Right atrium auricular region (tissue), 2 donors: ENCODE measurements at places on chromosomes 11 and 22. TPM values are rescaled to one million over a fixed set of nuclear protein-coding genes. Genes with fewer than 3 reads are reported as not detected.

DNA sequence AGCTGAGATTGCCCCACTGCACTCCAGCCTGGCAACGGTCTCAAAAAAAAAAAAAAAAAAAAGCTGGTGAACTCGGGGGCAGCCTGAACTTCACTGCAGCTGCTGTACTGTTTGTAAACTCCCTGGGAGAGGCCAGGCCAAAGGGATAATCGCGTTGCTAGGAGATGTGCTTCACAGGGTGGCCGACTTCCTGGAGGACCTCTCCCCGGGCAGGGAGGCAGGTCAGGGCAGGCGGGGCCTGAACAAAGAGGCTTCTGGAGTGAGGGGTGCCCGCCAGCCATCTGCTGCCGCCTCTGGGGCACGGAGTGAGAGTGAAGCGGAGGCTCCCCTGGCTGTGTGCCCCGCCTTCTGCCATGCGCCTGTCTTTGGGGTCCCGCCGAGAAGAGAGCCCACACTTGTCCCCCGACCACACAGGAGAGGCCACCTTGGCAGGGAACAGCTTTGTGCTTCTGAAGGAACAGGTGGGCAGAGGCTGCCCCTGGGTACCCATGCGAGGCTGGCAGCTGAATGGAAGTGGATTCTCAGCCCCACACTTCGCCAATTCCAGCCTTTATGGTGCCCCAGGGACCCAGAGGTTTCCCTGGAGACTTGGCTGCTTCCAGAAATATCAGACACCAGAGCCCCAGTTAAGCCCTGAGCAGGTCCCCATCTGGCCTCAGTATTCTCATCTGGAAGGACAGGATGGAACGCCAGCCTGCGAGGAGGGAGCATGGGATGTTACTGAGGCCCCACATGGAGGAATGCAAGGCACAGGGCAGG is 29.6 kb downstream of the TMEM184B start:
- DNase-seq = no peak

DNA sequence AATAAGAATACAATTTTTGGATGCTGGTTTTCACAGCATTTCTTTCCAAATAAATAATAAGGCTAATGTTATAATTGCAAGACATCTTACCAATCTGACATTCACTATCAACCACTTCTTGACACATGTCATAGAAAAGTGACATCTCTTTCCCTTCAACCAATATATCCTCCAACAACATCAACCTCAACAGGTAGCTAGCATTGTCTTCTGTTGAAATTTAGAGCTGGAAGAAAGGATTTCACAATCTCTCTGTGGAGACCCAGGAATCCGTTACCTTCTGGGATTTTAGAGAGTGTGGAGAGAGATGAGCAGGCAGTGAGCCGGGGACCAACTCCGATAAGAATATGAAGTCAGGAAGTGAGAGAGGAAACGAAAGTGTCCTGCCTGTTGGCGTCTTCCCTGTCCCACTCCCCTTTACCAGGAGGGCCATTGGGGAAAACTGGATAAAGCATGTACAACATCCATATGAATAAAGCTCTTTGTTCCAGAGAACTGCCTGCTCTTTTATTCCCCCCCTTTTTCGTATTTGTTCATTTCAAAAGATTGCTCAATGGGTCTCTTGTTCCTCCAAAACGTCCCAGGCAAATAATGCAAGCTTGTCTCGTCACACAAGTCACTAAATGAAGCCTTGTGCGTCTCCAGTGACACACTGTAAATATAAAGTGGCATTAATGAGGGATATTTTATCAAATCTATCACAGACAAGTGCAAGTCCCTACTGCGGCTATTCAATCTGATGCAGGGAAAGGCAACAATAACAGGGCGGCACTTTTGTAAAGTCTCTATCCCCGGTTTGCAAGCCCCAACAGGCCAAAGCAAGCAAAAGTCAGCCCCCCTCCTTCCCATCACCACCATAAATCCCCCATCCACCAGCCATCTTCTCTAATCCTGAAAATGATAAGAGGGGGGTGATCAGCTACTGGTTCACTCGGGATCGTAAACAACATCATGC is 3.4 kb downstream of the CADM1 start:
- DNase-seq = no peak

DNA sequence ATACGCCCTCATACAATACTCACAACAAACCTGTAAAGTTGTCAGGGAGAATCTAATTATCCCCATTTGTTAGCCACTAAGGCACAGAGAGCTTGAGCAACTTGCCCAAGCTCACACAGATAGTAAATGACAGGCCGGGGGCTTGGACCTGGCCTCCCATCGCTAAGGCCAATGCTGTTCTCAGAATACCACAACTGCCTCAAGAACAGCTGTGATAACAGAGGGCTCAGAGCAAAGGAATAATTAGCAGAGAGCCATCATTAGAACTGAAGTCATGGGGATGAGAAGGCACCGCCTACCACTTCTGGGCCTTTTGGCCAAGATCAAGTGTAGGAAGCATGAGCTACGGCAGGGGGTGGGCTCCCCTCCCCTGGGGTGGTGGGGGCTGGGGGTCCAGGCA is 98.6 kb downstream of the FEZ1 start:
- no peak for DNase-seq

The MOGAT2 gene
- total RNA-seq = not detected

The DENND6B gene
- total RNA-seq = 1.0 TPM

The UPK2 gene
- not detected for total RNA-seq

DNA sequence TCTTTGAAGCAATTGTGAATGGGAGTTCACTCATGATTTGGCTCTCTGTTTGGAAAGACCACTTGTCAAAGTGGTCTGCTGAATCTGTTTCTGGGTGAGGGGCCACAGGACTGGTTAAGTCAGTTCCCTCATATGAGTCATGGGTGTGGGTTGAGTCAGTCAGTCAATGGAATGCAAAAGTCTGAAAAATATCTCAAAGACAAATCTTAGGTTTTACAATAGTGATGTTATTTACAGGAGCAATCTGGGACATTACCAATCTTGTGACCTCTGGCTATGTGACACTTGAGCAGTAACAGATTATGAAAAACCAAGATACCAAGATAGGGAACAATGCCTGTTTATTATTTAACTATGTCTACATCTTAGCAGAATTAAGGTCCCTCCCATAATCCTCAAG is 311.6 kb downstream of the AASDHPPT start:
- DNase-seq = no peak

DNA sequence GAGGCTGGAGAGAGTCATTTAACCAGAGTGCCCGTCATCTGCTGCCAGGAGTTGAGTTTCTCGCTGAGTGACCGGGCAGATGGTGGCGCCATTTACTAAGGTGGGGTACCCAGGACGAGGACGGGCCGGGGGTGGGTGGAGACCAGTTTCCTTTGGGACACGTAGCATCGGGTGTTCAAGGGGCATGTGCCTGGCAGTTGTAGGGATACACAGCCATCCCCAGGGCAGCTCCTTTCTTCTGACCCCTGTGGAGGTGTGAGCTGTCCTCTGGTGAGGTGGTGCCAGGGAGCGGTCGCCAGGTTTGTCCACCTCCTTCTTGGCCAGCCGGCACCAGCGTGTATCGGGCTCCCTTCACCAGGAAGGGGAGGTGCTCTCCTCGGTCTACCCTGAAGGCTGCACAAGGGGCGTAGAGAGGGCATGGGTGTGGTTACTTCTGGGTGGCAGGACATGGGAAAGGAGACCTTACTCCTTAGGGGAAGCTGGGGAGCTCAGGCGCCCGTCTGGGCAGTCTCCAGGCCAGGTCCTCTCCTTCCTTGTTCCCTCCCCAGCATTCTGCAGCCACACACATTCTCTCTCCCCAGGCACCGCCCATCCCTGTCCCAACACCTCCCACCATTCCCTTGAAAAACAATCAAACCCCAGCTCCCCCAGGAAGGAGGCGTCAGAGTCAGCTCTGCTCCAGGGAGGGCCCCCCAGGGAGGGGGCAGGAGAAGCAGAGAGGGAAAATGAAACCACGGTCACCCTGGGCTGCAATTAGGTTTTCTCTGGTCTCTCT is 10.3 kb upstream of the MB start:
- DNase-seq = peak; percentile 90

DNA sequence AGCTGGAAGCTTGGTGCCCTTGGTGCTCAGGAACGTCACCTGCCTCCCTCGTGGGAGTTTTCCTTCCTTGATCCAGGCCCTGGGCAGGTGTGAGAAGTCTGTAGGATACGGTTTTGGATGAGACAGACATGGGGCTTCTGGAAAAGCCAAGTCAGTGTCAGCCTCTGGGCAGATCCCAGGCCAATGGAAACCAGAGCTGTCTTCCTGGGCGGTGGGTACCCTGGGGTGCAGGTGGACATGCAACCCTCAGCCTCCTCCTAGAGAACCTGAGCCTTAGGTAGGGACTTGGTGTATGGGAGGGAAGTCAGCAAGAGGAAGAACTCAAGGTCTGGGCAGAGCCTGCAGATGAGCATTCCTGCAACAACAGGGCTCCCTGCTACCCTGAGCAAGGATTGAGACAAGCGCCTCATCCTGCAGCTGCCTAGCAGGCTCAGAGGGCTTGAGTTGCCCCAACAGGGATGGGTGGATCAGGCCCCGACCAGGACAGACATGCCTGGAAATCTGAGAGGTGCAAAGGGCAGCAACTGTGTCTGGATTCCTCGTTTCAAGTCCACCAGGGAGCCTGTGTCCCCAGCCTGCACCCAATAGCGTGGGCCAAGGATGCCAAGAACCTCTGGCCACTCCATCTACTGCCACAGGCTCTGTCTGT is 37.6 kb upstream of the SYT13 start:
- DNase-seq = peak; percentile 30

DNA sequence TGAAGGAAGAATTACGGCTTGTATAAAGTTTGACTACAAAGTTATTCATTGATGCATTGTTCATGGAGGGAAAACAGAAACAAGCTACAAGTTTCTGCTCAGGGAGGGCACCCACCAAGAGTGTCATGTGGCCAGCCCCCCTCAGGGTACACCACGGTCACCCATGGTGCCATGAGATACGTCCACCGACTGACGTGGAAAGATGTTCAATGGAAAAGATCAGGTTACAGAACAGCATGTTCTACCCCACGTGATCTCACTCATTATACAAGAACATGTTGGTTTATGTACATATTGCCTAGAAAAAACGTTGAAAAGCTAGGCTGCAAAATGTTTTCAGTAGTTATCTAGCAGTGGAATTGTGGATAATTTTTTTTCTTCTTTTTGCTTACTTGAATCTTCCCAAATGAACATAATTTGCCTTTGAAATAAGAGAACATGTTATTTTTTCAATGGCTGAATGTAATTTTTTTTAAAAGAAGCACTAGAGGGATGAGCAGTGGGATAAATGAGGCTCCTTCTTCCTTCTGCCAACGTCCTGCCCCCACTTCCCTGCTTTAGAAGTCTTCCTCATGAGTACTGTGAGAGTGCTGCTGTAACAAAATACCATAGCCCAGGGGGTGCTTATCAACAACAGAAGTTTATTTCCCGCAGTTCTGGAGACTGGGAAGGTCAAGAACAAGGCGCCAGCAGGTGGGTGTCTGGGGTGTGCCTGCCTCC is 22.5 kb downstream of the RCN1 start:
- DNase-seq = no peak

The ART1 gene
- total RNA-seq = not detected

DNA sequence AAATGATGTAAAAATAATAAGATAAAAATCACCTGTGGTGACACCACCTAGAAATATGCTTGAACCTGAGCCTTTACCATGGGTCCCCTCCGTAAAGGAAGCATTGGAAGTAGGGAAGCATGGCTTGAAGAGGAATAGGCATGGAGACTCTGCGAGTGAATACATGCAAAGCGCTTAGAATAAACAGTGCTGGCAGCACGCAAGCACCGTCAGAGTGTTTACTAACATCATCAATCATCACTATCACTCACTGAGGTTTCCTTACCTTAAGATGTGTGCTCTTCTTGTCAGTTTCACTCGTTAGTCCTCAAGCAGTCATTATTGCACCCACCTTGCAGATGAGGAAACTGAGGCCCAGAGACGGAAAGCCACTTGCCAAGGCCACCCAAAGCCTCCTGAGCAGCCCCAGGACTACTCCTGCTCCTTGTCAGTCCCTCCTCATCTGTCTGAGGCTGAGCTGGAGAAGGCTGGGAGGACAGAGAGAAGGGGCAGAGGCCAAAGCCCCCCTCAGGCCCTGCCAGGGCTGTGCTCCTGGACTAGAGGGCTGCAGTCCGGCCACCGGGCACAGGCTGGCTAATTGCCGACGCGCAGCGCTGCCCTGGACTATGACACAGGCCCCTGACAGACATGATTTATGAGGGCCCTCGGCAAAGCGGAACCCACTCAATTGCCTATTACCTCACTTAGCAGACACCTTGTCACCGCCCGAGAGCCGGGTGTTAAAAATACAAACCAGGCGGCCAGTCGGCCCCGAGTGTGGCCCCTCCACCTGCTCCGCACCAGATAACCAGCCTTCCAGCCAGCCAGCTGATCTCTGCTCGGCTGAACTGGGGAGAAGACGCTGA is 168.9 kb downstream of the MN1 start:
- DNase-seq = no peak

- no peak for DNase-seq
Measured at GRCh38 chr11:45501392-45502225, 163.8 kb downstream of the CHST1 start.

DNA sequence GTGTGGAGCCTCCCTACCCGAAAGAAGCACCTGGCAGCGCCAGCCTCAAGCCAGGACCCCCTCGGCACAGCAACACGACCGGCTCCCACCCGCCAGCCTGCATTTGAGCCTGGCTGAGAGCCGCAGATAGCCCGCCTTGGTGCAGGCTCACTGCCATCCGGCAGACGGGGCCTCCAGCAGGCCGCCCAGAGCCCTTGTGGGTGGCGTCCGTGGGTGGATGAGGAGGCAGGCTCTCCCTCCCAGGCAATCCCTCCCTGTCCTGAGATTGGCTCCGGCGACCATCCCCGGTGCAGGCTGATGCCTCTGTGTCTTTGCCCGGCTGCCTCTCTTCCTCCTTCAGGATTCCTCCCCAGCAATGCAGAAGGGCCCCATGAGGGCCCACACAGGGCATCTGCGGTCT is 1527.9 kb downstream of the BRD1 start:
- peak; percentile 16 for DNase-seq

The HEPHL1 gene
- total RNA-seq = not detected

- no peak for DNase-seq
Measured at GRCh38 chr11:61535998-61536675, 27.6 kb downstream of the LRRC10B start.

DNA sequence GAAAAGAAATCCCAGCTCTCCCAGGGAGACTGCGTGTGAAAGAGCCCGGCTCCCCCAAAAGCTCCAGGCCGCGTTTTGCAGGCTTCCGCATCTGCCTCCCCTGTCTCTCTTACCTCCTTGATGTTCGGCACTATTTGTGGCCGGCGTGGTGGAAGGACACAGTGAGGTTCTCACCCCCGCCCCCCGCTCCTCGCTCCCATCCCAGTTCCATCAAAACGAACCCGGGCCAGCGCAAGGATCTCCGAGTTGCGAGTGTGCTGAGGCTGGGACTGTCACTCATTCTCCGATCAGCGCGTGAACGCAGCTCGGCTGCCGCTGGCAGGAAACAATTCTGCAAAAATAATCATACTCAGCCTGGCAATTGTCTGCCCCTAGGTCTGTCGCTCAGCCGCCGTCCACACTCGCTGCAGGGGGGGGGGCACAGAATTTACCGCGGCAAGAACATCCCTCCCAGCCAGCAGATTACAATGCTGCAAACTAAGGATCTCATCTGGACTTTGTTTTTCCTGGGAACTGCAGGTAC is at the start of gene NCAM1:
Gene NCAM1, plus strand, starts transcription at position 275 of the 523 bp plus-strand sequence.
- peak; percentile 85 for DNase-seq

The NPAS4 gene
- total RNA-seq = 0.19 TPM

DNA sequence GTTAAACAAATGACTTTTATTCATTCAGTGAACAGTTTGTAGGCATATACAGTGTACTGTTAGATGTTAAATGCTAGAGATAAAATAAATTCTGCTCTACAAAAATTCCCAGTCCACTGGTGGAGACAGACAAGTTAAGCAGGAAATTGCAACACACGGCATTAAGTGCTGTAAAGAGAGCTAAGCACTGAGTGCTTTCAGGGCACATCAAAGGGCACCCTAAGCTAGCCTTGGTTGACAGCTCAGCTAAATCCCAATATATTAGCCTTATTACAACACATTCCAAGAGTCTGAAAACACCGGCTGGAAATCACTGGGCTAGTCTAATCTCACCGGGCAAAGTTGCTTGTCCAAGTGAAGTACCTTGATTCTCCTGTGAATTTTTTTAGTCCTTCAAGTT is 55.1 kb downstream of the NOX4 start:
- no peak for DNase-seq
